ENCODE measurements at places on chromosomes 2 and 18. TPM values are rescaled to one million over a fixed set of nuclear protein-coding genes. Genes with fewer than 3 reads are reported as not detected.

The LTBP1 gene
- total RNA-seq: 57.9 TPM

The CD8B gene
- total RNA-seq: 0.31 TPM

The KYNU gene
- total RNA-seq: 0.84 TPM

GRCh38 chr2:120245520-120246332 is 6.9 kb upstream of the RALB start:
- DNase-seq: peak; percentile 55

The ERMN gene
- total RNA-seq: 0.04 TPM

DNA sequence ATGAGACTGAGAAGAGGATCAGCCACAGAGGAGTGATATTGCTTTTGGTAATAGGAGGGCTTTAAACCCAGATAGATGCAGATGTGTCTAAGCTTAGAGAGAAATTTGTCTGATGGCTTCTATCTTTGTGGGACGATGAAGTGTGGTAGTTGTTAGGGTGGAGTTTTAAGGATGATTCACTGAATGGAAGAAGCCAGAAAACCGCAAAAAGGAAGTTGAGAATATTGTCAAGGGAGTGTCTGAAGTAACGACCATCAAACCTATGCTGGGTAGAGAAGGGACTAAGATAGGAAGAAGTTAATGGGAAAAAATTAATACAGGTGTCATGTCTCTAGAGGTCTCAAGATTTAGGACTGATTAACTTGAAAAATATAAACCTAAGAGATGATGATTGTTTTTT is 195.6 kb upstream of the MC4R start:
- DNase-seq: no peak

DNA sequence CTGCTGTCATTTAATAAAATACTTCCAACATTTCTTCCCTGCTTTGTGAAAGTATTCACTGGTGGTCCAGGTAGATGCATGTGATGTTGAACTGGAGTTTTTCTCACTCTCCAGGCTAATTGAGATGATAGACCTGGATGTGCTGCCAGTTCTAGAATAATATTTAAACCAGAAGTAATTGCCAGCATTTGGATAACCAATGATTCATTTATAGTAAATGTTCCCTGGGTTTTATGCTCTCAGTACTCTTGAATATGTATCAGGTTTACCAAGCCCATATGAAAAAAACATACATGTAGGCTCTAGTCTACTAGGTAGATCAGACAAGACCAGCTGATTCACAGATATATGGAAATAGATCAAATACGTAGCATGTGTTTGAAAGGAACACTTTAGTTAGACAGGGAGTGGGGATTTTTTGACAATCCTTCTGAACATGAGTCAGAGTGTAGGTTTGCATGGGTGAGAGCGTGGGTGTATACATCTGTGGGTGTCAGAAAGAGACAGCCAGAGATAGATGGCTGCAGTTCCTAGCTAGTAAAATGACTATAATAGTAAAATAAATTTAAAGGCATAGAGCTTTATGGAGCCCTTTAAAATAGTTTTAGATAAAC is 115.1 kb downstream of the NAB1 start:
- DNase-seq: no peak

The NAT8 gene
- total RNA-seq: not detected

The ACVR1C gene
- 0.09 TPM for total RNA-seq

GRCh38 chr2:18380321-18380720 is 180.1 kb downstream of the RDH14 start:
- no peak for DNase-seq

The BIRC6 gene
- 73.9 TPM for total RNA-seq

- no peak for DNase-seq
Observed at GRCh38 chr2:205520311-205520710, 162.0 kb upstream of the NRP2 start.

GRCh38 chr2:110931648-110932047 is 189.1 kb upstream of the BCL2L11 start:
- peak; percentile 75 for DNase-seq

GRCh38 chr2:186422226-186422625 is 63.8 kb upstream of the ZC3H15 start:
- peak; percentile 86 for DNase-seq

DNA sequence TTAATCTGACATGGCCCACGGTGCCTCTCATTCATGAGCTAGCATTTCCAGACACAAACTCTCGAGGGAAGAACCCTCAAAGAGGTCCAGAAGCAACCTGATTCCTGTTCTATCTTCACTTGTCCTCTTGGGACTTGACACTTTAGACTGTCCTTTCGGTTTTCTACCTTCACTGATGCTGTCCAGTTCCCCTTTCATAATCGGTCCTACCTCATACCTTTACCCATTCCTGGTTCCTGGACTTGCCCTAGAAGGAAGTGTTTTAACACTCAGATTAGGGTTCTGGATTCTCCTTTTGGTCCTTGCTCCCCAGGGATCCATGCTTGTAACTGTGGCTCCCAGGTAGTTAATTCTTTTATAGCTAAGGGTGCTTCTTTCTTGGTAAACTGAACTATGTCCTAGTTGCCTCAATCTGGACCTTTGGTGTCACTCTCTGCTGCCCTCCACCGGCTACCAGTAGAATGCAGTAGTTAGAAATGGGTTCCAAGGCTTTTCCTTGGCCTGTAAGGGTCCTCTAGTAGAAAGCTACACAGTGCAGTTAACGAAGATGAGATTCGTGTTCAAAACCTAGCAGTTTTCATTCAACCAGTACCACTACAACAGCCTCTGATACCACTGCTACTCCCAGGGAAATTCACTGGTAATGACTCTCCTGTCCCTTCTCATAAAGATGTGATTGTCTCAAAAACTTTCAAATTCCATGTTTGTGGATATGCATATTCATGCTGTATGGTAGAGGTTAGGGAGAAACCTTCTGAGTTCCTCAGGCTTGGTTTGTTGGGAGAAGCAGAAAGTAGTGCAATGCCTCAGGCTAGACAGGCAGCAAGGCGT is 178.1 kb upstream of the CYP26B1 start:
- DNase-seq: no peak

DNA sequence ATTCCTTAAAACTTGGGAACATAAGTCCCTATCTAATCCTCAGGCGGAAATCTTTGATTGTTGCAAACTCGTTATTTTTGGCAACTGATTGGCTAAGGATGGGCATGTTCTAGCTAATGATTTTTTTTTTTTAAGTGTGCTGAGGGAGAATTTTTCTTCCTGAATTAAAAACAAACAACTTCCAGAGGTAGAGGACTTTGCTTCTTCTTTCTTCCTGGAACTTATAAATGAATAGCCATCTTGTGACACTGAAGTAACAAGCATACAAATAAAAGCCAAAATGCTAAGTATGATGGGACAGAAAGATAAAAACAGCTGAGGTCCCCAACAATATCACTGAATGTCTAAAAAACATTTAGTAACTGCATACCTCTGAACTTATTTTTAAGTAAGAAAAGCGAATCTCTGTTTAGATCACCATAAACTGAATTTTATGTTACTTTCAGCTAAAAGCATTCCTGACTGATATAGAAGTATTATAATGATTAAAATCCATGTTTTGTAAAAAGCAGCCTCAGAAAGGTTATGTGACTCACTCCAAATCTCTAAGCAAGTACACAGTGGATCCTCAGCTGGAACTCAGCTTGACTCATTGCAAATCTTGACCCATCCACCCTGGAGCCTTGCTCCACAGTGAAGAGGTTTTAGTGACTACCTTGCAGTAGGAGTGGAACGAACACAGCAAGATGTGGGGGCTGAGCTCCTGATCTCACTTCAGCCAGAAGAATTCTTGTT is 344.4 kb downstream of the CLIP4 start:
- DNase-seq: no peak

DNA sequence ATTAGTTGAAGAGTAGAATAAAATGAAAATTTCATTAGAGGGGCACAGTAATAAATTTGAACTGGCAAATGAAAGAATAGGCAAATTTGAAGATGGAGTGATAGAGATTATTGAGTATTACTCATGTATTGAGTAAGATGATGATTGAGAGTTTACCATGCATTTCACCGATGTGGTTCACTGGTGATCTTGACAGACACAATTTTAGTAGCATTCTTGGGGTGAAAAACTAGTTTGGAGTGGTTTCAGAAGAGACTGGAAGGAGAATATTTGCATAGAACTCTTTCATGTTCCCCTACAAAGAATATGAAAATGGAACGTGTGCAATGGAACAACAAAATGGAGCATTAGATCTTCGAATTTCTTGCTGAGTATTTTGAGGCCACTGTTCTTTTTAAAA is 121.4 kb downstream of the ASXL3 start:
- DNase-seq: no peak

DNA sequence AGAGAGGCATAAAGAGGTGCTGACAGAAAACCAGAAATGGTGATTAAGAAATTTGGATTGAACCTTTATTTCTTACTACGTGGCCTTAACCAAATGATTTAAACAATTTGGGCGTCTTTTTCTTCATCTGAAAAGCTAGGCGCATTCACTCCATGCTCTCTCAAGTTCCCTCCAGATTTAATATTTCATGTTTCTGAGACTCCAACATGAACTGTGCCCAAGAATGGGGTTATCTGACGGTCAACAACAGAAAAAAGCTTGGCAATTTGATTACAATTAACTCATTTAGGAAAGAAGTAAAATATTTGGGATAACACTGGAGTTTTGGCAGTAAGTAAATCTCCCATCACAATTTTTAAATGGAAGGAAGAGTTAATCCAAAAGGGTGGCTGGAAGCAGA is 345.4 kb downstream of the ARHGAP15 start:
- peak; percentile 76 for DNase-seq

The FAM228A gene
- 0.22 TPM for total RNA-seq

The ERFE gene
- 6.1 TPM for total RNA-seq

GRCh38 chr2:20334605-20335203 is 15.9 kb downstream of the PUM2 start:
- no peak for DNase-seq

- DNase-seq: no peak
Observed at GRCh38 chr2:234917211-234917975, 34.4 kb upstream of the SH3BP4 start.

GRCh38 chr2:26563686-26564085 is 77.5 kb downstream of the CIB4 start:
- DNase-seq: no peak

DNA sequence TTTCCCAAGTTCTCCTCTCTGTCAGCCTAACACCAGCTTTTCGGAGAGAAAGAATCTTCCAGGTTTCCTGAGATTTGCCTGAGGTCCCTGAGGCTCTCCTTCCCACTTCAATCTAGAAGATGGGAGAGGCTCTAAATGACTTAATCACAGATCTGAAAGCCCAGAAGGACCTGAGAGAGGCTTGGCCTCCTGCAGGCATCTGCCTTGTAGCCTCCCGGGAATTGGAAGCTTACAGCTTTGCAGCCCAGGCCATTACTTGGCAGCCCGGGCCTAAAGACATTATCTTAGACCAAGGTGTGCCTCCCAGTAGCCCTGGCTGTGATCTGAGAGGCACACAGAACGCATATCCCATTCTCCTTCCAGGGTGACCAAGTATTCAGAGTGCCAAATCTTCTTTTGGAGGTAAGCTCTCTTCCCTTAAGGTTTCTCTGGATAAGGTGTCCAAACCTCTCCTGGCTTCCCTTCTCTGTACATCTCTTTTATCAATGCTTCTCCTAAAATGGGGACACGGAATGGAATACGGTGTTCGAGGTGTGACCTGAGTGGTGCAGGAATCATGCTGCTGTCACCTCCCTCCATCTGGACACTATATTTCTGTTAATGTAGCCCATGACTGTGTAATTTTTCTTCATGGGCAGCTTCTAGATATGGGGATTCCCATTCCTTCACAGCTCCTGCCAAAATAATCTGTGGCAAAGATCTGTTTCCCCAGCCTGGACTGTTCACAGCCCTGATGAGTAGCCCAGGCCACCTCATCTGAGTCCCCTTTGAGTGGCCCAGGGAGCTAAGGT is 16.0 kb downstream of the CTIF start:
- DNase-seq: no peak

DNA sequence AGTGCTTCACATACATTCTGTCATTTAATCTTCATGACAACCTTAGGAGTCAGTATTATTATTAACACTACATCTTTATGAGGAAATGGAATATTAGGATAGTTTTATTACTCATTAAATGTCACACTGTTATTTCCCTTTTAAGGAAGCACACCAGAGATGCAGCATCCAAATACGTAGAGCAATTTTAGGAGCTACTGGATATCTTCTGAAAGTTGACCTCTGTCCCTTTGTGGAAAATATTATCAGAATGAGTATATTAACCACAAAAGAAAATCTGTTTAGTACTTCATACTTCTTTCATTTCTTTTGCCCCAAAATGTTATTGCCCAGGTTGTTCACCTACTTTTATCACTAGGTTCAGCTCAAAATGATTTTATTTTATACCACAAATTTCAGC is 72.9 kb upstream of the APCDD1 start:
- DNase-seq: no peak

- no peak for DNase-seq
Observed at GRCh38 chr2:101617796-101618195, 79.7 kb upstream of the MAP4K4 start.

The CNTNAP5 gene
- 0.13 TPM for total RNA-seq

DNA sequence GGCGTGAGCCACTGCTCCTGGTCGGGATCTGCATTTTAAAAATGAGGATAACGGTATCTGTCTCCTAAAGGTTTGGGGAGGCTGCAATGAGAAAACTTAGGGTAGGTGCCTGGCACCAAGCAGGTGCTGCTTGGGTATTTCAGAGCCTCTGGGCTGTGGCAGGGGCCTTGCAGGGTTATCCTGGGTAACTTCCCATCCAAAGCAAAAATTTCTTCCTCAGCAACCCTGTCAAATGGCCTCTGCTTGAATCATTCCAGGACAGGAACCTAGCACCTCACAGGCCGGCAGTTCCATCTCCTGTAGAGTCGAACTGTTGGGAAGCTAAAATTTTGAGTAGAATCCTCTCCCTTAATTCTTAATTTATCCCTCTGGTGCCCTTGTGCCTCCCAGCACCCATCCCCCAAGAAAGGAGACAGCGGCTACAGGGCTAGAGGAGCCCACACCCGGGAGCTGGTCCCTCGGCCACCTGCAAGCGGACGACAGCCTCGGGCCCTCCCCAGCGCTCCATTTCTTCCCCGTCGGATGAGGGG is 868 bp downstream of the CGREF1 start:
- DNase-seq: no peak

DNA sequence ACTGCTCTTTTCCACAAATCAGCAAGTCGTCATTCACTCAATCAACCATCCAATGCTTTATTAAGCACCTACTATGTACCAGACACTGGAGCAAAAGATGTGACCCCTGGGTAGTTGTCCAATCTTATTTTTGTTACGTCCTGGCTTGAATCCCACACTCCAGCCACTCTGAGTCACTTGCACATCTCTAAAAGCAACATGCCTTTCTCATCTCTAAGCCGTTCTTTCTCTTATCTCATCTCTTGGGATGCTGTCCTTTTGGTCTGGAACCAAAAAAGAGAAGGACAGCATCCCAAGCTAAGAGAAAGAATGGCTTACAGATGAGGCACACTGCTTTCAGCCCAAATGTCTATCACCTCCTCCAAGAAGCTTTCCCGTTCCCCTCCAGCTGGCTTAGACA is 58.8 kb downstream of the RNF152 start:
- DNase-seq: no peak

DNA sequence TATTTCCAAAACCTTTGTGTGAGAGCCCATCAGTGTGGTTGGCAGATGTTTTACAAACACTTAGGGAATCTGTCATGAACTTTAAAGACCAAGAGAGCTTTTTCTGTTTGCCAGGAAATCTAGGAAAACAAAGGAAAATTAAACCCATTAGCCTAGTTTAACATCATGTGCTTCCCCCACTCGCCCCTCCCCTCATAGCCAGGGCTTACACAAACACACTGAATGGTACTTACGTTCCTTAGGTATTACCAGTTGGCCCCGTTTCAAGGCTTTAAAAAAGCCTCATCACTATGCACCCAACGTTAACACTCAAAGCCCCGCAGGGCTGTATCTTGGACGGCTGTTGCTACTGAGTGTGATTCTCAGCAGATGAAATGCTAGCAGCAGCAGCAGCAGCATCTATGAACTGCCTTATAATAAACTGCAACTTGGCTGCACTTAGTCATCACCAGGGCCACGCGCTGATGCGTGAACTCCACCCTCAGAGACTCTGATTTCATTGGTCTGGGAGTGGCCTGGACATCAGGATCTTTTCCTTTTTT is 20.1 kb upstream of the TTC39C start:
- DNase-seq: peak; percentile 27

Data from muscle of leg (tissue), 16 donors.